ENCODE measurements at places on chromosomes 12 and 14. TPM values are rescaled to one million over a fixed set of nuclear protein-coding genes. Genes with fewer than 3 reads are reported as not detected.
A peak's percentile ranks its signal among the peaks of the same experiment; 100 is the strongest.

DNA sequence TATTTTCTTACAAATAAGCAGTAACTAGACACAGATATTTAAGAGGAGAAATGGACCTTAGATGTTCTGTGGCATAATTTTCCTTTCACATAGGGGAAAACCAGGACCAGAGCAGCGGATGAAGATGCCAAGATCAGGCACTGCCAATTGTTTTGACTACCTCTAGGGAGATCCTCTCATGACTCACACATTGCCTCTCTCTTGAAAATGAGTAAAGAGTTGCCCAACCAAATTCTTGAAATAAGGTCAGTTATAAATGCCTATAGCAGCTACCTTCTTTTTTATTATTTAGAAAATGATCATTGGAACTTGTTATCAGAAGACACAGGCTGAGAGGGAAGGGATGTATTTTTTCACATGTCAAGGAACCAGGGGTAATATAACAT is 263.4 kb upstream of the PLEKHG7 start:
- no peaks in the 10 kb centered on the region for H3K36me3 ChIP-seq
- no peaks in the 10 kb centered on the region for H3K27me3 ChIP-seq
- no peak overlapping the region for H3K4me3 ChIP-seq
- H3K4me1 ChIP-seq = peaks cover 13% of the 10 kb centered on the region
- peak; percentile 50 for DNase-seq
- peak overlapping the region; percentile 60 for H3K27ac ChIP-seq

DNA sequence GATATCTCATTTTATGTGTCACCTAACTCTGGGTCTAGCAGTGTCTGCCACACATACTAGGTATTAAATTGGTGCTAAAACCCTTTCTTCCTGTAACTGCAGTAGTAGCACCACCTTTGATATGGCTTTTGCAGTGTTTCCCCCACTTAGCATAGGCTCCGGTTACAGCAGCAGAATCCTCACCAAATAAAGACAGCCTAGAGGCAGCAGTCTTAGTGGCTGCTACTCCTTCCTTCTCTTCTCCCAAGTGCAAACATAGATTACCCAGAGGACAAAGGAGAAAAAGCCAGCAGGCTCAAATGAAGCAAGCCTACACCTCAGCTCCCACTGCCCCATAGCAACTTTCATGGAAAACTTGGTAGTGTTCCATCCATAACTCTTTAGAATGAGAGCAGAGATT is 30.1 kb upstream of the ABCC9 start:
- DNase-seq = peak; percentile 15
- H3K4me3 ChIP-seq = no peak overlapping the region
- no peak overlapping the region for H3K27ac ChIP-seq
- no peaks in the 10 kb centered on the region for H3K36me3 ChIP-seq
- no peaks in the 10 kb centered on the region for H3K4me1 ChIP-seq
- H3K27me3 ChIP-seq = no peaks in the 10 kb centered on the region

- H3K27ac ChIP-seq = no peak overlapping the region
- H3K4me1 ChIP-seq = peaks cover 12% of the 10 kb centered on the region
- no peak for DNase-seq
- H3K36me3 ChIP-seq = no peaks in the 10 kb centered on the region
Observed at GRCh38 chr14:100487304-100487703, 99.9 kb downstream of the BEGAIN start.

ASB2 gene
- total RNA-seq = 1.1 TPM

BCL2L14 gene
- total RNA-seq = not detected

ZNF740 gene
- total RNA-seq = 14.7 TPM

GRCh38 chr14:97572583-97573458 is 775.6 kb downstream of the VRK1 start:
- H3K27ac ChIP-seq = no peak overlapping the region
- no peaks in the 10 kb centered on the region for H3K27me3 ChIP-seq
- H3K4me1 ChIP-seq = no peaks in the 10 kb centered on the region

PLEKHG3 gene
- 2.9 TPM for total RNA-seq
